IPS DF 19.7 (cell line): ENCODE measurements at places on chromosomes 7 and 10.

GRCh38 chr10:5888351-5888750 lies 1.3 kb downstream of the ANKRD16 start:
- DNase-seq: no peak

DNA sequence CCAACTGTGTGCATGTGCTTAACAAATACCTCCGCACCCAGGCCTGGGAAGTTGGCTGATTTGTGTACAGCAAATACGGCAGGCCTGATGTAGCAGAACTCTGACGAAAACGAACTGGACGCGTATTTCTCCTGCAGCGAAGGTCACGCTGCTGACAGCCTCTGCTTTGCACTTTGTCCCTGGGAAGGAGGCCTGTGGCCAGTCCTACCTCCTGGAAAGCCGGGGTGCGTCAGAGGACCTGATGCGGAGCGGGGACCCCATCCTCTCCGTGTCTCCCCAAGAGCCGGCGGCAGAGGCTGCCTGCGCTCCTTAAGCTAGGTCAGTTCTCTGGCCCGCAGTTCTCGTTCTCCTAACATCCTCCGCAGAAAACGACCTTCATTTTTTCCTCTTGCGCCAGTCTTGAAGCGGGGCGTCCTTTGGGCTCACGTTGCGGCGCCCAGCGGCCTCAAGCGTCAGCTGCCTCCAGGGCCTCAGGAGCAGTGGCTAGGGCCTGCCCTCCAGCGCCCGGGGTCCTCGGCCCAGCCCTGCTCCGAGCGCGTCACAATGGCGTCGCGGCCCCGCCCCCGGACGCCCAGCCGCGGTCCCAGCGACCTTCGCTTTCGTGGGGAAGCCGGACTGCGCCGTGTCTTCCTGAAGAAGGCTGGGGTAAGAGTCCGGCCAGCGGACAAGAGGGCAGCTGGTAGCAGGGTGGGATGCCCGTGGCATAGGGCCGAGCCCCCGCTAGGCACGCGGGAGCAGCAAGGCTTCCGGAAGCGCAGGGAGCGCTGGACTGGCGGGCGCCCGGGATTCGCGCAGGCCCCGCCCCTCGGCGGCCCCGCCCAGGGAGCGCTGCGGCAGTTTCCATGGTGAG lies at the start of gene ZNF487:
TSS of gene ZNF487 (plus strand) at position 821 of the 850 bp plus-strand sequence. CDS start 38,703 bp downstream, outside the sequence.
- DNase-seq: peak; percentile 47

- DNase-seq: no peak
Observed at GRCh38 chr10:60878224-60878623, 65.8 kb downstream of the RHOBTB1 start.

DNA sequence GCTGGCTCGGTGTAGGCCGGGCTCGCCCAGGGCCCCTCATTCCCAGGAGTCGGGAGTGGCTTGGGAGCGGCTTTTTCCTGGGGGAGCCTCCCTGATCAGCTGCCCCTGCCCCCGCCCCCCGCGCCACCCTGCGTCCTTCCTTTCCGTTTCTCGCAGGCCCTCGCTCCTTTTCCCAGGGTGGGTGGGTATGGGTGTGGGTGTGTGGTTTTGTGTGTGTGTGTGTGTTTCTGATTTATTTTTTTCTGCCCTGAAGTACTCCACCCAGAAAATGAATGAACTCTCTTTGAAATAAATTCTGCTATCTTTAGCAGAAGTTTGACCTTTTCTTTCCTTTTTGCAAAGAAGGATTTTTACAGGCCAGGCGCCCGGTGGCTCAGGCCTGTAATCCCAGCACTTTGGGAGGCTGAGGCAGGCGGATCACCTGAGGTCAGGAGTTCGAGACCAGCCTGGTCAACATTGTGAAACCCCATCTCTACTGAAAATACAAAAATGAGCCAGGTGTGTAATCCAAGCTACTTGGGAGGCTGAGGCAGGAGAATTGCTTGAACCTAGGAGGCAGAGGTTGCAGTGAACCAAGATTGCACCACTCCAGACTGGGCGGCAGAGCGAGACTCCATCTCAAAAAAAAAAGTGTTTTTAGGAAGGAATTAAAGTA lies 30.0 kb upstream of the AP5Z1 start:
- no peak for DNase-seq

DNA sequence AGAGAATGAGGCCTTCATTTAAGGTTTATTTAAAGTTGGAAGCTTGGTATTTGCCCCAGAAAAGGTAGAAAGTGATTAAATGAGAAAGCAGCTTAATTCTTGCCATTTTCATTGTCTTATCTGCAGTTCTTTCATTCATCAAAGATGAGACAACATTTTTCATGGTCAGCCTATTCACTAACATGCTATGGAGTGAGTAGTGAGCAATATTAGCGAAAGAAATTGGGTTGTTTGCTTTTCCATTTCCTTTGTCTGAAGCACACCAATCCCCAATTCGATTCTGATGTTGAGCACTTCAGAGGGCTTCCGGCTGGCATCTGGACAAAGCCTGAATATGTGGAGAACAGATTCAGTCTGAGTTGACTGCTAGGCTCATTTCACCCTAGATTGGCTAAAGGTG lies 317.2 kb downstream of the BBS9 start:
- no peak for DNase-seq

GRCh38 chr10:113720386-113720785 lies 31.1 kb upstream of the PLEKHS1 start:
- DNase-seq: no peak

DNA sequence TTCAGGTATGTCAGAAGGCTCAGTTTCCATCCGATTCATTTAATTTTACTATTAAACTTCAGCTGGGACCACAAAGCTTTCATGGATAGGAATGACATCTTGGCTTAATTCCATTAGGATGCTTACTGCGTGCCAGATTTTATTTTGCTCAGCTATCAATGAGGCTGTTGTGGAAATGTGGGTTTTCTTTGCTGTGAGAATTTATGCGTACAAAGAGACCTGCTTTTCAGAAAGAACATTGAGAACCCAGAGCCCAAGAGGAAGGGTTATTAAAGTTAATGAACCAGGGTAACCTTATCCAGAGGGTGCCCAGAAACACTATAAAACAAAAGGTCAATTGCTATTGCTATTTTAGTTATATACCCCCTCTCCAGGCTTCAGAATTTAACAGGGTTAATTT lies 98.3 kb downstream of the MKLN1 start:
- no peak for DNase-seq

DNA sequence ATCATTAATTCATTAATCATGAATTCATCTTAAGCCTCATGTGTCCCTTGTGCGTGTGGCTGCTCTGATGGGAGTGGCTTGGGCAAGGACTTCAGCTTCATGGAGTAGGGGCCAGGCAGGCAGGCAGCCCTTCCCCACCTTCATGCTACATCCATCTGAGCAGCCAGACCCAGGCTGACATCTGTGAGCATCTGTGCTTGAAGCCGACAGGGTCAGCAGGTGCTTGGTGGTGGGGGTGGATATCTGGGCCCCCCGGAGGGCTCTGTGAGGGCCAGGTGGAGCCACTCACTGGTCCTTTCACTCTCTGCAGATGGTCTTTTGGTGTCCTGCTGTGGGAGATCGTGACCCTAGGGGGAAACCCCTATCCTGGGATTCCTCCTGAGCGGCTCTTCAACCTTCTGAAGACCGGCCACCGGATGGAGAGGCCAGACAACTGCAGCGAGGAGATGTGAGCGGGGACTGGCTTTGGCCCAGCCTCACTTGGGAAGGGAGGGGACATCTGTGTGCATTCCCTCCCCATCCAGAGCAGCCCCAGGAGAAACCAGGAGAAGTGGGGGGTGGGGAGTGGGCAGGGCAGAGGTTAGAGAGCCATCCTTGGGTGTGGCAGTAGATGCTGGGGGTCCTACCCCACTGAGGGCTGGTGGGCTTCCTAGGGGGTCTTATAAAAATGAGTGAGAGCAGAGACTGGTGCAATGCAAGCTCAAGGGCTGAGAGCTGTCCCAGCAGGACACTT lies 14.7 kb upstream of the CSGALNACT2 start:
- no peak for DNase-seq

GRCh38 chr7:83931968-83932367 lies 262.6 kb downstream of the SEMA3A start:
- no peak for DNase-seq

DNA sequence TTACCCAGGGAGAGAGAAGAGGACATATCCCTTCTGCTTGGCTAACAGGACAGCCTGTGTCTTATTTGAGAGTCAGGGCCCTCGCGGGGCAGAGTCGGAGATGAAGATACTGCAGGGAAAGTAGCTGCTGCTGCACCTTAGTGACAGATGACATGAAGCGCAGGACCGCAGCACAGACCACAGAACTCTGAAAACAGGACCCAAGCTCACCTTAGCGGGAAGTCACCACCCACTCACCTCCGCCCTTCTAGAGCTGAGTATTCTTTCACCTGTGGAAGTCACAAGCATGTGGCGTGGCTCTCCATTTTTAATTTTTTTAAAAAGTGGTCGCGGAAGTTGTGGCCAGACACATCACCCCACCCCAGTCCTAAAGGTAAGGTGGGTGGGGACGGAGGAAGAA lies 191.4 kb downstream of the FAM107B start:
- no peak for DNase-seq

DNA sequence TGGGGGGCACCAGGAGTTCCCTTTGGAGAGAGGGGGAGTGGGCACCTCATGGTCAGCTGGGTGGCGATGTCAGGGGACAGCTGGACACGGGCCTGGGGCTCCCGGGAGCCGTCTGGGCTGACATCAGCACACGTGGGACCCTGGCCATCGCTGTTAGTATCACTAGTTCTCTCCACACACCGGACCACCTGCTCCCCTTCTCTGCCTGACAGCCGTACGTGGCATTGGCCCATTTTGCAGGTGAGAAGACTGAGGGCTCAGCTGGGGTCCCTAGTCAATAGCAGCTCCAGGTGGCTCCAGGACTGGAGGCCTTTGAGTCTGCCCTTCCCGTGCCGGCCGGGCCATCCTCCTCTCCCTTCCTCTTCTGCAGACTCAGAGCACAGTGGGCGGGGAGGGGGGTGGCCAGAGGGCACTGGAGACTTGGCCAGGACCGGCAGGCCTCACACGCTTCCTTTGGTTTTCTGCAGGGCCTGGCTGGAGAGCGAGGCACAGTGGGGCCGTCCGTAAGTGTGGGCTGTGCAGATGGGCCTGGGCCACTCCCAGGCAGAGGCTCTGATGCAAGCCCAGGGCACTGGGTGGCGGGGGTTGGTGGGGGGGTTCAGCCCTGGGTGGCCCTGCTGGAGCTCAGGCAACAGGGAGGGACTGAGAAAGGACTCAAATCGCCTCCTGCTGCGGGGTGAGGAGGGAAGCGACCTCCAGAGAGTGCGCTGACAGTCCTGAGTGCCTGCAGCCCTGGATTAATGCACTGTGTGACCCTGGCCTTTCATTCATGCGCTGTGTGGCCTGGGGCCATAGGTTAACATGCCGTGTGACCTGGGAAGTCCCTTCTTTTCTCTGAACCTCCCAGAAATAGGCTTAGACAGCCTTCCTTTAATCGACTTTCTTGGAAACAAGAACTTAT lies 78.2 kb downstream of the MYL10 start:
- DNase-seq: no peak

DNA sequence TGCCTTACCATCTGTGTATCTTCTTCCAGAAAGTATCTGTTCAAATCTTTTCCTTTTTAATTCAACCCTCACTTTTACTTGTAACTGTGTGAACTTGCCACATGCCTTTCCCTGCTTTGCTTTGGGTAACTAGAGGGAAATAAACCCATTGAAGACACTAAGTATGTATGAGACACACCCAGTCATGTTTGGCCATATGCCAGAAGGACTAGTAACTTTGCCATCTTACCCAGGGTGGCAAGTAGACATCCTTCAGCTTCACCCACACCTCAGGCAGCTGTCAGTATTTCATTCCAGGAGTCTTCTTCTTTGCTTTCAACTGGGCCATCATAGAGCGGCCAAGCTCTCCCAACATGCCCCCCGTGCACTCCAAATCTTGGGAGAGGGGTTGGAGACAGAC lies 323.1 kb downstream of the TNS3 start:
- DNase-seq: no peak

- no peak for DNase-seq
Observed at GRCh38 chr7:46844486-46844885, 737.4 kb downstream of the TNS3 start.

GRCh38 chr10:105956550-105956949 lies 1208.0 kb downstream of the SORCS1 start:
- DNase-seq: no peak

DNA sequence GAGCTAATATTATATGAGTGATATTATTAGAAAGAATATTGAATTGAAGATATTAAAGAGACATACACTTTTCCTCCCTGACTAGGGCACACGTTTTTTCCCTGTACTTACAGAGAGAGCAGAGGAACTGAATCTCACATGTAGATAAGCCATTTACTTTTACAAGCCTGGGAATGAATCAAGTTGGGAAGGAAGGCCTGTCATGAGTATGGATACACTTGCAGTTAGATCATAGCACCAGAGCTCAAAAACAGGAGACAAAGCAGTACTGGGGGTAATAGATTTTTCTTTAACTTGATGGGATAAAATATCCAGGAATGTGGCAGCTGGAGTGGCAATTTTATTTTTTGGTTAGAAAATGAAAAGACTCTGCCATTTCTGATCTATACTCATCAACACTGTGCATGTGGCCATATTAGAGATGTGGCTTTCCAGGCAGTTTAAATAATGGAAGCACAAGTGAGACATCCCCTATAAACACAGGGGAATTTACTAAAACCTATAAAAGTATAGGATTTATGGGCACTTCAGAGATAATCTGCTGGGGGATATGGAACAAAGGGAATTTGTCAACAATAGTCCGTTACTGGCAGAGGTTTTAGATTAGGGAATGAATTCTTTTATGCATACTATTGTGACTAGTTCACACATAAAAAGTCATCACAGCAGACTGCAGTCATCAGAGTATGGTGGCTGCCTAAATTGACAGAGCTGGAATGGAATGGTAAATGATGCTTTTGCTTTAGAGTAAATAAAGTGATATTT lies 657.7 kb upstream of the MBL2 start:
- no peak for DNase-seq

DNA sequence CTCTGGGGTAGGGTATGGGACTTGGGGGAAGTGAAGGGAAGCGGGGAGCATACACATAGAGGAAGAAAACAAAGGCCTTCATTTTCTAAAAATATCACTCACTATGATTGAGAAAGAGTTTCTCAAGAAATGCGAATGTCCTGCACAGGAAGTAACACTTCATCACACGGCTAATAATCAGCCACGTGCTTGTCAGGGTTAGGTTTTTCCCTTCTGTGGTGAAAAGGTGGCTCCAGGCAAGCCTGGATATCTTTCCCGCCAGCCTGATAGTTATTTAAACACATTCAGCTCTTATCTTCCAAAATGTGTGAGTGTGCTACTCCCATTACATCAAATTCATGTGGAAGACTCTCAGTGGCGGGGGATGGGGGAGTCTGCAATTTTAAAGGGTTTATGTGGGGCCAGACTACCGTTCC lies 166.4 kb upstream of the ADO start:
- DNase-seq: no peak

- DNase-seq: no peak
Observed at GRCh38 chr10:48462482-48463020, 142.3 kb downstream of the ARHGAP22 start.
